Ecto neural progenitor cell (in vitro differentiated cells): ENCODE measurements at places on chromosomes 2 and 18.
A peak's percentile ranks its signal among the peaks of the same experiment; 100 is the strongest.

DNA sequence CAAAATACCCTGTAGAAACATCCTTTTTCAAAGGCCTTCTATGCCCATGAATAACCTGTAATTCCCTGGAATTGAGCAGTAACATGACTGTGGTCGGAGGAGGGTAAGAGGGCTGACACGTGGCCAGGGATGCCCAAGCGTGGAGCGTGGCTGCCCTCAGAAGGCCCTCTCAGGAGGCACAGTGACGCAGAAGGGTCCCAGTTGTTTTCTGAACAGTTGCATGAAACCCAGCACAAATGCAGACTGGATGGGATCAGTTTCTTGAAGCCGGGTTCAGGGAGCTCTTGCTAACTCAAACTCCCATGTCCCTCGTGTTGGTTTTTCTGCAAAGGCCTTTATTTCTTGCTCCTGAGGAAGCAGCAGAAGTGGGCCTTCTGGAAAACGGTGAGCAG is 237.0 kb downstream of the ALPK2 start:
- DNase-seq, result no peak

DNA sequence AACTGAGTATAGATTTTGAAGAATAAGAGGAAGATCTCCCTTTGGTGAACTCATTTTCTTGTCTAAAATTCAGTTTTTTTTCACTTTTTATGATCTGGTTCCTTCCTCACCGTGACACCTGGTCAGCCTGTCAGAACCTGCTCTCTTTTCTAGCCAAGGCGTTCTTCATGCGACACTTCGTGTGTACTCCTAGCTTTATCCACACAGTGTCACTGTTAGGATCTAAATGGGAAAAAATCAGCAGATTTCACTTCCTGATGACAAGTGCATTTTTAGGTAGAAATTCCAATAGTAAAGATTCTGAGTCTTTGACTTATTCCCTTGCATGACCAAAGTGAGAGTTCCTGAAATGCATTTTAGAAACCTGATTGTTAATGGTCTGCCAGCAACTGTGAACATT is 89.8 kb downstream of the KLHL14 start:
- DNase-seq, result no peak

DNA sequence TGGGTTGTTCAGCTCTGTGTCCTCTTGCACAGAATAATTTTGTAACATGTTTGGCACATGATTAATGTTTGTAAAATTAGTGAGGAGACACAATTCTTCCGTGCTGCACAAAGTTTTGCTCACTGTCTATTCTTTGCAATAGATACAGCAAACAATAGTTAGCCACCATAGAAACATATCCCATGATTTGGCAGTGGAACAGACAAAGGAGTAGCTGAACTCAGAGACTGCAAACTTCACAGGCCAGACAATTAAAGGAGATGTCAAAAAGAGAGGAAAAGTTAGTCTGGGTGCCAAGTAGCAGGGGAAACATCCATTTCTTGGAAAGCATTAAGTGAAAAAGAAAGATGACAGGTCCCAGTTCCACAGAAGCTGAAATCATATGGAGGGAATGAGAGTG is 267.4 kb upstream of the NRXN1 start:
- no peak for DNase-seq

DNA sequence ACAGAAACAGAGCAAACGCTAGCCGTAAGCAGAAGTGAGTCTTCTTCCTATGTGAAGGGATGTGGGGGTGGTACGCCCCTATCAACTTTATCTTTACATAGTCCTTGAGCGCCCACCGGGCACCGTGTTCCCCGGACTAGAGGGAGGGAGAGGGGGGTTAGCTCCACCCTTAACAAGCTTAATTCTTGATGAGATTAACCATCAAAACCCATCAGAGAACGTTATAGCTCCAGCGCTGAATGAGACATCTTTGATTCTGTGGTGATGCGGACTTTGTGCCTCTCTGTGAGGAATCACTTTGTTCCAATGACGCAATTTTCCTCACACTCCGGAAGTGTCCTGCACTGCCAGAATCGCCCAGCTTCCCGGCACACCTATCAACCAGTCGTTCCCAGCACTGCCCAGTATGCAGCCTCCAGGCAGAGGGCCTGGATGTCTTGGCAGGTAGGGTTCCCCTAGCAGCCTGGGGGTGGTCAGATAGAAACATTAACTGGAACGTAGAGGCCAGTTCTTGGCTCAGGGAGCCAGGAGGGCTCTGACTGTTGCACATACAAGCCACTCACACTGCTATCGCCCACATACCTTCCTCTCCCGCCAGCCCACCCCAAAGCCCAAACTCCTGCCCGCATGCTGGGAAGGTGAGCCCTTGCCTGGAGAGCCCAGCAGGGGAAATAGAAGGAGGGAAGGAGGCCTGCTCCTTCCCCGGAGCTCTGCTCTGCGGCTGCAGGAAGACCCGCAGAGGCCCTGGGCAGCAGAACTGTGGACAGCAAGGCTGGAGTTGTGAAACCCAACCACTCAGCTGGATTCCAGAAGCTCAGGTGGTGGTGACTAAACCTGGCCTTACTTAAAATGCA is 1.9 kb upstream of the ODC1 start:
- DNase-seq, result no peak

- peak; percentile 78 for DNase-seq
Measured at GRCh38 chr18:66495844-66496243, 108.0 kb downstream of the CDH19 start.

DNA sequence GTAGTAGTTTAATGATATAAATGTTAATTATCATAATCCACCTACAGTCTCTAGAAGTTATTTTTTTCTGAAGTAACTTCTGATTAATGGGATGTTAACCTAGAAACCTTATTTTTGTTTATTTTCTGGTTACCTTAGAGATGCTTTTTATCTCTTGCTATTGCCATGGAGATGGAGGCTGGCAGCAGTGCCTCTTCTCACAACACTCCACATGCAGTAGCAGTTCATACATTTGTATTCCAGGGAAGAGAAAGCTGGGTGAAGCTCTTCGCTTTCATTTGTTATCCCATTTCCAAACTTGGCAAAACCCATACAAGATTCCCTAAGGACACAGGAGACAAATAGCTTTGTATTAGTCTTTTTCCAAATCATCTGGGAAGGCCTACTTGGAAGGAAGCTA is 1794.1 kb upstream of the LRRTM1 start:
- no peak for DNase-seq

DNA sequence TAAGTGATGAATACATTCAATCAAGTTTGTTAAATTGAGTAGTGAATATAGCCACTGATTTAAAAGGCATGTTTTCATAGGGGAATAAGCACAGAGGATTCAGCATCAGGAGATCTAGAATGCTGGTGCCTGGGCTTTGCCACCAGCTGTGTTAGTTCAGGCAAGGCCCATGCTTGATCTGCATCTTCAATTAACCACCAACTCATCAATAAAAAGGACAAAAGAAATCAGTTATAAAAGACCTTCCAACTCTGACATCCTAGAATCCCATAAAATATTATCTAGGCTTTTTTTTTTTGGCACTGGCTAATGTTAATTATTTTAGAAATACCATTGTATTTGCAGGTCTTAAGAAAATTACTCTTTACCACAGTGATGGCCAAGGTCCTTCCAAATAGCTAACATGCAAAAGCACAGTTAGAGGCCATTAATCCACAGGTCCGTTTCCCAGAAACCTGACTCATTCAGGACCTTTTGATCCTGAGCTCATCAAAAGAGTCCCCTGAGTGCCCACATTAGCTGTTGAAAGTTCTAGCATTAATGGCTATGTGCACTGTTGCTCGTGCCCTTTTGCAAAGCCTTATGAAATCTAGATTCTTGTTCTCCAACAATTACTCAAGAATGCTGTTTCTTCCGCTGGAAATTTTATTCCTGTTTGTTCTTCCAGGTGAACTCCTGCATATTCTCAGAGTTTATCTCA is 170.0 kb downstream of the CYRIA start:
- no peak for DNase-seq

- DNase-seq, result no peak
Measured at GRCh38 chr18:6543330-6543908, 128.7 kb upstream of the L3MBTL4 start.

DNA sequence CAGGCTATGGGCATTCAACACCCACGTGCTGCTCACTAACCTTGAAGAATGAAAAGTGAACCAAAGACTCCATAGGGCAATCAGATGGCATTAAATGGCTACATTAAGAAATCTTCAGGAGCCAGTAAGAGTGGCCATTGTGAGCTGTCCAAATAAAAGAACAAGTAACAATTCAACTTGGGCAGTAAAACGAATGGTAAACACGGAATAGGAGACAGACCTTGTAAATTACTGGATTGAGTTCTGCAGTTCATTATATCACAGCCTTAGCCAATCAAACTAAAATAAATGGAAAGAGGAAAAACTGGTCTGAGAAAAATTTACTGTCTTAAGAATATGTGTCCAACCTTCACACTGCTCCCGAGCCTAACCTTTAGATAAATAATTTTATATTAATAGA is 306.5 kb upstream of the ZNF521 start:
- DNase-seq, result no peak

DNA sequence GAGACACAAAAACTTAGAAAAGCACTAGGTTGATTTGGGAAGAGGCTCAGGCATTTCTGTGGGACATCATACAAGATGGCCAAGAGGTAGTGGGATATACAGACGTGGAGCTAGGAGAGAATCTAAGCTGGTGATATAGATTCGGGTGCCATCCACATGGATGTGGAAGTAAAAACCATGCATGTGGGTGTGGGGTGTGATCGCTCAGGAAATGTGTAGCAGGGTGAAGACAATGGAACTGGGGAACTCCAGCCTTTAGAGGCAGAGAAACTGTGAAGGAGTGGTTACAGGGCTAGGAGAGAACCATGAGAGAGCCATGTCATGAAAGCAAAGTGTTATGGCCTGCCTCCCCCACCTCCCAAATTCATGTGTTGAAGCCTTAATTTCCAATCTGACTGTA is 43.0 kb upstream of the CTLA4 start:
- DNase-seq, result no peak

DNA sequence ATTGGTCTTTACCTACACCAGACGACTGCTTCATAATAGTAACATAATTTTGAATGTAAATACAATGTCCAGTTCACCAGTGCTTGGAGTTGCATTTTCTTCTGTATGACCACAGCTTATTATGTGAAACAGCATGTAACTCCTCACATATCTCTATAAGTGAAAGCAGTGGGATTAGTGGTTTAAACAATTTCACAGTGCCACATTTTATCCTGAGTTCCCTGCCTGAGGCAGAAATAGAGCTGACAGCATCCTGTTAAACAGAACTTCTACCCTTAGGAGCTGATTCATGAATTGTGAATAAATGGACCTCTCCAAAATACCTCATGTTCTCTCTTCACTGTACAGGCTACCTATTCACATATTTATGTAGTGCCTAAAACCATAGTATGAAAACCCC is 542.3 kb upstream of the VWC2L start:
- no peak for DNase-seq

DNA sequence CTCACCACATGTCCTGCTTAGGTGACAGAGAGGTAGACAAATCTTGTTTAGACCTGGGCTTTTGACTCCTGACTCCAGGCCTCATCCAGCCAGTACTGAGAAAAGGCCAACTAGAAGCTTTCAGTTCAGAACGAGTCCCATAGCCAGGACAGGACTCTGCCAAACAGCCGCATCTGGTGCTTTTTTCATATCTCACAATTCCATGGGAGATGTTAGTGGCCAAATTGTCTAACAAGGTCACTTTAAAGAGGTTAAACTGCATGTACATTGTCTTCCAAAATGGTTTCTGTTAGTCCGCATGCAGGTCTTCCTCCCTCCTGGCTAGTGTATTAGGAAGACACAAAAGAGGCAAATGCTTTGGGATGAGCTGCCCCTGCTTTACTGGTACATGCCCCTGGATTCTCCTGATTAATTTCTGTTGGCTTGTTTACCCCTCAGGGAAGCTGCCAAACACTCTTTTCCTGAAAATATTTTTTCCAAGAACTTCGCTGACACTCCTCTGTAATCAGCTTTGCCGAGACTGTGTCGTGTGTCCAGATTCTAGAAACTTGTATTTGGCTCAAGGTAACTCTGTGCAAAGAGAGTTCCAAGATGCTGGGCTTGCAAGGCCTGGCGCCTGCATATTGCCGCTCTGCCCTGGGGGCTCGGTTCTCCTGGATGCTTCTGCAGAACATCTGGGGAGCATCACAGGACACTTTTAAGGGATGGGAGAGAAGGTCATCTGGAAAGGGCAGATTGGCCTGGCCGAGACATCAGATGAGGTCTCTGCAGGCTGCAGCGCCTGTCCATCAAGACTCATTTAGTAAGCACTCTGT is 209.2 kb upstream of the APCDD1 start:
- DNase-seq, result no peak

GRCh38 chr2:204032301-204032700 is 95.7 kb downstream of the ICOS start:
- DNase-seq, result no peak

DNA sequence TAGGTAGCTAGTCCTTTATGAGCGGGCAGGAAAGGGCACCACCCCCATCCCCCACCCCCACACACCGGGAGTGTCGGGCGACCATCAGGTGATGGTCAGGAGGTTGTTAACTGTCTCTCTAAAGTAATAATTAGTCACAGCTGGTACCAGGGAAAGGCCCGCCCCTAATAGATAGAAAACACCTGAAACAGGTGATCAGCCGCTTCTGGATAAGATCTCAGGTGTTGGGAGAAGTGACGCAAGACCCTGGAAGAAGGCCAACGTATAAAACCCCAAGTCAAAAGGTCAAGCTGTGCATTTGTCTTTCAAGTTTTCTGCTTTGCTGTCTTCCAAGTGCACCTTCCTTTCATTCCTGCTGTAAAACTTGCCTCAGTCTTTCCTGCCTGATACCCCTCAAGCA is 59.6 kb upstream of the LINC00305 start:
- no peak for DNase-seq

- no peak for DNase-seq
Measured at GRCh38 chr2:107002735-107003134, 116.8 kb upstream of the ST6GAL2 start.

DNA sequence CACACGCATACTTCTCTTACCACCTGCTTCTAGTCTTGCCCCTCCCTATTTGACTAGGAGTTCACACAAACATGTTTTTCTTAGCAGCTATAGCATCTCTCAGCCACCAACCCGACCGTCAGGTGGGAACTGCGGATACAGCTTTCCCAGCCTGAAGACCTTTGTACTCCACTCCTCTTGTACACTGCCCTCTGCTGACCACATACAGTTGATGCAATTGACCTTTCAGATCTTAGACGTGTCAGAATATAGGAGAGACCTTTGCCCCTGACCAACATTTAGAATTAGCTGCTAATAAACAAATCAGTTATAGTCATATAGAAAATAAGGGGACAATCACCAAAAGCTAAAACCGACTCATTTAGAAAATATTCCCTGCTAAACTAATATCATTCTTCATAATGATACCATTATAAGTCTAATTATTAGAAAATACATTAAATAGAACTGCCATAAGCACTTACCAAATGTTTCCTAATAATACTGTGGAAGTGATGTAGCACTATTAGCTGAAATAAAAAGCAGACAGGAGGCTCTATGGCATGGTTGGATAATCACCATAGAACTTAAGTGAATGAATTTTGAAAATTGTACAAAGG is 208.4 kb downstream of the RAD51AP2 start:
- peak; percentile 63 for DNase-seq

DNA sequence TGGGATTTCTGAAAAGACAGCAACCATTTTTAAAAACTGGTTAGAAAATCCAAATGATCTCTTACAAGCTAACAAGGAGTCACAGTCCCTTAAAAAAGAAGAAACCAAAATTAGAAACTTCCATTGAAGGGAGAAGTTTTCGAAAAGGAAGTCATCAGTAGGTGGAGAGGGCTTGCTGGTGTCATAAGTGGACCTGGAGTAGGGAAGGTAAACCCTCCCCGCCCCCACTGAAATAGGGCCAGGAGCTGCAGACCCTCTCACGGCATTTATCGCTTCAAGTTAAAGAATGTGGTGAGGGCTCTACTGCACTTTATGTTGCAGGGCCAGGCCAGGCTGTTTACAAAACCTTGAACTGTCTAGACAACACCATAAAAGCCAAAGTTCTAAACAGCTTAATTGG is 2.9 kb downstream of the HOXD11 start:
- no peak for DNase-seq

GRCh38 chr18:45467945-45468344 is 147.3 kb upstream of the SLC14A2 start:
- no peak for DNase-seq
